ENCODE measurements at places on chromosomes 13 and 19.
A peak's percentile ranks its signal among the peaks of the same experiment; 100 is the strongest.

- no peak for DNase-seq
Measured at GRCh38 chr13:66879988-66880387, 350.1 kb downstream of the PCDH9 start.

DNA sequence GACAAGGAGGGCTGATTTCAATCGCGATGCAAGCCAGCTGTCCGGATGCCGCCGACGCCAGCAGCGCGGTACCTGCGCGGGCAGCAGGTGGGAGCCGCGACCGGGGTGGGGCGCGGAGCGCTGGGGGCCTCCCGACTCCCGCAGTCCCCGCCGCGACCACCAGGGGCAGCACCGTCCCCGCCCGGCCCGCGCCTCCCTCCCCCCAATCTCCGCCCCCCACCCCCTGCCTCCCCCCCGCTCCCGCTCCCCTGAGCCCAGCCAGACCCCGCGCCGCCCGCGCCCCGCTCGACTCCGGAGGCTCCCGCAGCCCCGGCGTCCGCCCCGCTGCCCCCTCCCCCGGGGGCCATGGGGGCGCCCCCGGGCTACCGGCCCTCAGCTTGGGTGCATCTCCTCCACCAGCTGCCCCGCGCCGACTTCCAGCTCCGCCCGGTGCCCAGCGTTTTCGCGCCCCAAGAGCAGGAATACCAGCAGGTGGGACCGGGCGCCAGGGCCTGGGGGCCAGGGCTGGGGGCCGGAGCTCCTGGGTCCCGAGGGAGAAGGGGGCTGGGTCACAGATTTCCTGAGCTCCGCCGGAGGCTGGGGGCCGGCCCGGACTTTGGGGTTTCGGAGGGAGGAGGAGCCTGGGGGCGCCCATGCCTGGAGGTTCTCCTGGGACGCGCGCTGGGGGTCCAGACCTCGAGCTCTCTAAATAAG, at the start of gene TTYH1:
Gene TTYH1 (plus strand): TSS at position 257 of the 693 bp plus-strand sequence. CDS start 89 bp downstream, at position 346.
- DNase-seq: no peak

DNA sequence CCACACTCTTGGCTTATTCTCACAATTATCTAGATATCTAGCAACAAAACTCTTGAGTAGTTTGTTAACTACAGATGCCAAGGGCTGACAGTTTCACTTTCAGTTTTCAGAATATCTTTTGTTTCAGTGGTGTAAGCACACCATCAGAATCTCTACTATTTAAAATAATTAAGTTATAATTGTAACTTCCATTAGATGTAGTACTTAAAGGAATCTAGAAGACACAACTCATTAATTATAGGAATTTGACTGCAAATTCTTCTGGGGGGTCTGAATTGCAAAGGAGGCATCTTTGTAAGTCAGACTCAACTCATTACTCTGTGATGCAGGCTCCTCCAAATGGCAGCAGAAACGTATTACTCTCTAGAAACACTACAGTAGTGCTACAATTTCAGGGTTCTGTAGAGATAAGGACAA, 44.9 kb upstream of the USPL1 start:
- DNase-seq: no peak

GRCh38 chr19:34232566-34233481, 21.5 kb upstream of the GARRE1 start:
- peak; percentile 91 for DNase-seq

- no peak for DNase-seq
Measured at GRCh38 chr13:87889254-87889653, 218.1 kb downstream of the SLITRK5 start.

DNA sequence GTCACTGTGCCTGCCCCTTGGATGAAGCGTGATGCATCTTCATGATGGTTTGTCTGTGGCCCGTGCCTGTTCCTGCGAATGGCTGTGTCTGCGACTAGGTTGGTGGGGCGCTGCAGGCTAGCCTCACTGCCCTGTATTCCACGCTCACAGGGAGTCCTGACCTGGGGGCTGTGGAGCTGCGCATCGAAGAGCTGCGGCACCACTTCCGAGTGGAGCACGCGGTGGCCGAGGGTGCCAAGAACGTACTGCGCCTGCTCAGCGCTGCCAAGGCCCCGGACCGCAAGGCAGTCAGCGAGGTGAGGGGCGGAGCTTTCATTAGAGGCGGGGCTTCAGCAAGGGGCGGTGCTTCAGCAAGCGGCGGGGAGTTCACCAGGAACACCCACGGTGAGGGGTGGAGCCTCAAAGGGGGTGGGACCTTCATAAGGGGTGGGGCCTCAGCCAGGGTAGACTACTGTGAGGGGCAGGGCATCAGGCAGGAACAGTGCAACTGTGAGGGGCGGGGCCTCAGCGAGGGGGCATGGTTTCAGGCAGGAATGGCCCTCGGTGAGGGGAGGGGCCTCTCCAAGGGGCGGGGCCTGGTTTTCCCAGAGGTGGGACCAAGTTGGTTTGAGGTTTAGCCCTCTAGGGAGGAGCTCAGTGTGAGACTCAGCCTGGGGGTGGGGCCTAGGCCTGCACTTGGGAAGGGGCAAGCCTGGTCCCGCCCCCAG, 17.2 kb downstream of the PKN1 start:
- no peak for DNase-seq

Measured in retinal pigment epithelial cell (primary cell).